ENCODE measurements at places on chromosomes 7 and 10.

DNA sequence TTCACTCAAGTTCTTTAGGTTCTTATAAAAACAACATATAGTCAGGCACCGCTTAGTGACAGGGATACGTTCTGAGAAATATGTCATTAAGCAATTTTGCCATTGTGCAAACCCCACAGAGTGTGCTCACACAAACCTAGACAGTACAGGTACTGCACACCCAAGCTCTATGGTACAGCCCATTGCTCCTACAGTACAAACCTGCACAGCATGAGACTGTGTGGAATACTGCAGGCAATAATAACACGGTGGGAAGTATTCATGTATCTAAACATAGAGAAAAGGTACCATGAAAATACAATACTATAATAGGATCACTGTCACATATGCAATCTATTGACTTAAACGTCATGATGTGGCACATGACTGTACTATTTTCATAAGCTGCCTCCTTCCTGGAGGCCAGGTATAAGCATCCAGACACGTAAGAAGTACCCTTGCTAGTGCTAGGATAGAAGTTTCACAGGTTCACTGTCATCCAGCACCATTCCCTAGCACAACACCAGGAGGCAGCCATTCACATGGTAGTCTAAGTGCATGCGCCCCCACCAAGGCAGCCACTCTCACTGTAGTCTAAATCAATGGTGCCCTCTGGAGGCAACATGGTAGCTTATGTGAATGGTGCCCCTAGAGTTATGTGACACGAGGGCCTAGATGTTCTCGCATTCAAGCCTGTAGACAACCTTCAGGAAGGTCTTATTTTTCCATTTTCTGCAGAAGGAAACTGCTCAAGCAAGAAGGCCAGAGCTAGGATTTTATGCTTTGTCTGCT lies 98.5 kb downstream of the ARHGAP22 start:
- DNase-seq = no peak

DNA sequence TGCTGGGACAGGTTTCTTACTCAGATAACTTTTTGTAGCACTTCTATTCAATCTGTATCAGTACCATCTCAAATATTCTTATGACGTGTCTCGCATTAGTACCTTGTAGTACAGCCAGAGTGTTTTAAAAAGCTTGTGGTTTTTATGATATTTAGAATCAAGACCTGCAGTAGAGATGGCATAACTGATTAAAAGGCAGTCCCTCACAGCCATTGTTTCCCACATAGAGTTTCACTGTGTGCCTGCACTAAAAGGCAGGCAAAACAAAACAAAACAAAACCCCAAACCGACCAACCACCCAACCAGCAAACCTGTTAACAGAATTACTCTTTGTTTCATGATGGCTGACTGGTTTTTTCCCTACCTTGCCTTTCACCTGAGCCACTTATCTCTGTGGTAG lies 221.3 kb upstream of the DGKB start:
- no peak for DNase-seq

- no peak for DNase-seq
Observed at GRCh38 chr7:44375236-44375699, 49.9 kb upstream of the CAMK2B start.

DNA sequence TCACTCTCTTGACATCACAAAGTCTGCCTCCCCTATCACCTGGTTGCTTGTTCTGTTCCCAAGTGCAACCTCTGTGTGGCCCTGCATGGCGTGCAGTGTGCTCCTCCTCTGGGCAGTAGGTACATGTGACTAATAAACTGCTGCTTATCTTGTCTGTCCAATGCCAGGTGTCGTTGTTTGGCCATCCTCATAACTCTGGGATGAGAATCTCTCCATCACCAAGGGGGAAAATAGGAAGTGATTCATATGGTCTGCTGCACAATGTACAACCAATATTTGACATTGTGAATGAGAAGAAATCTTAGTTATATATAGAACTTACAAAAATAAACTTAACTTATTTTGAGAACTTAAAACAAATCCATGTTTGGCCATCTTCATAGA lies 135.2 kb downstream of the INHBA start:
- DNase-seq = no peak

DNA sequence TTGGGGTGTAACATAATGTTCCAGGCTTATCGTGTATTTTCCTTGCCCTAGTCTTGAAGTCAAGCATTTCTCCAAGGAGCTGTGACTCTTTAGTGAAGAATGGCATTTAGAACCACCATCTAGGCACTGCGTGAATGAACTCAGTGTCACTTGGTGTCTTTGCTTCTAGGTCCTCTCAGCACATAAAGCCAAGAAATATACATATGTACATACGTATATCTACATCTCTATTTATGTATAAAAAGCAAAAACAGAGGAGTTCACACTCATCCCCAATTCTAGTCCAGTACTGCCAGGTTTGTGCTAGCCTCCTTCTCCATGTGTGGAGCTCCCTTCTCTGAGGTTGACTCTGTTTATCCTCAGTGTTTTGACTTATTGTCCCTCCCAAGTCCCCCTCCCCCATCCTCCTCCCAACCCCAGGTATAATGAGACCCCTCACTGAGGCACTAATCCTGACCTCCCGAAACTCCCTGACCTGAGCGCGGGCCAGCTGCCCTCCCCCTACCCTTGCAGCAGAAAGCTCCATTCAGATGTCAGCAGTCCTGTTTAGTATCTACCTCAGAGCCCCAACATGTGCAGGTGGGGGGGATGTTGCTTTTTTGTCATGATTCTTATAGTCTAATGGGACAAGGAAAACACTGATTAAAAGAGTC lies 61.5 kb downstream of the GDI2 start:
- DNase-seq = no peak

- no peak for DNase-seq
Observed at GRCh38 chr10:6228010-6228511, 25.3 kb downstream of the PFKFB3 start.

- no peak for DNase-seq
Observed at GRCh38 chr7:24835643-24836042, 78.4 kb upstream of the GSDME start.

- DNase-seq = no peak
Observed at GRCh38 chr7:38760226-38760625, 129.1 kb upstream of the AMPH start.

GRCh38 chr10:128070161-128070560 lies 56.1 kb downstream of the MKI67 start:
- no peak for DNase-seq

DNA sequence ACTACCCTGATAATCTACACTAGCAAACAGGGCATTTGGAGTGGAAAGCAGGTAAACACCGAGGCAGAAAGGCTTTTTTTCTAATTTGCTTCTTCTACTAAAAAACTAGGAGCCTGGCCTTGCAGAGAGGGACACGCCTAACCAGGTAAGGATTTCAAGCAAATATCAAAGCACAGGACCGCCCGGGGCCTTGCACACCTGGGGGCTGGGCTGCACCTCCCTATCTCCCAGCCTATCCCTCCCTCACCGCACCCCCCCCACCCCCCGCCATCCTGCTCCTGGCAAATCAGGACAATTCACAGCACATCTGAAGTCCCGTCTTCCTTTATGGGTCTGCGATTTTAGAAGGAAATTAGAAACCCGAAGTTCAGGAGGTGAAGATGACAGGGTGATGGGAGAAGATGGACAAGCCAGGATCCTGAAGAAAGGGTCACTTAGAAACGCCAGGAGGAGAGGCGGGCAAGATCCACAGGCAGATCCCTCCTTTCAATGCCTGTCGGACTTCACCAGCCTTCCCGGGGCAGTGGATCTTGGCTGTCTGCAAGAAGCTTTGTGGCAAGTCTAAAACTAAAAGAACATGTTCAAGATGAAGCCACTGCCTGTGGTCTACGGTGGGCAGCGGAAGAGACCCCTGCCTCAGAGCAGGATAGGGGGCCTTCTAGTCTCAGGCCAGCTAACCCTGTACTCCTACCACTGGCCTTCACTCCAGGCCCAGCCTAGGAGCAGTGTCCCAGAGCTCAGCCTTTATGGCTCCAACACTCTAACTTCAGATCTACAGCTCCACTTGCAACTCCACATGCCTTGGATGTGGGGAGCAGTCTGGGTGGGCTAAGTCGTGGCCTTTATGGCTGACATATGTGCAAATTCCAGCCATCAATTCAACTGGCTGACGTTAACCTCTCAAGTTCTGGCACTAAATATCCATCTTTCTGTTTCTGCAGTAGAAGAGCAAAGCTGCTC lies 43.9 kb downstream of the TNS3 start:
- no peak for DNase-seq

DNA sequence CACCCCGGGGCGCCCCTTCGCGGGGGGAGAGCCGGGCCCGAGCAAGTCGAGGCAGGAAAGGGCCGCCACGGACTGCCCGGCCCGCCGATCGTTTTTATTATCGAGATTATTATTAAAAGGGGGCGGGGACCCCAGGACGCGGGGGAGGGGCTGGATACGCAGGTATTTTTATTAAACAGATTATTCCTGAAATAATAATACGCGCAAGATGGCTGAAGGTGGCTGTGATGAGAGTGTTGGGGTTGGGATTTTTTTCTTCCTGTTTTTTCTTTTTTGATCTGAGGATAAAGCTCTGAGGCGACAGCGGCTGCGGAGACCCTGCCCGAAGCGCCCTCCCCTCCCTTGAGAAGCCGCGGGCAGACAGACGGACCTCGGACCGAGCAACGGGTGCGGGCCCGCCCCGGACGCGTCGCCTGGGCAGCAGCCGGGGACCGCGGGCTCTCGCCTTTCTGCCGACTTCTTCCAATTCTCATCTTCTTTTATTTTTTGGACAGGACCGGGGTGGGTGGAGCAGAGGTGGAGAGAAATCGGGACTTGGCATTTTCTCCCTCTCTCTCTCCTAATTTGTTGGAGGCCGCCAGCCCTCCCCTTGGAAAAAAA lies 1.4 kb upstream of the TRIM8 start:
- no peak for DNase-seq

- DNase-seq = no peak
Observed at GRCh38 chr10:127000598-127000997, 95.4 kb downstream of the DOCK1 start.

DNA sequence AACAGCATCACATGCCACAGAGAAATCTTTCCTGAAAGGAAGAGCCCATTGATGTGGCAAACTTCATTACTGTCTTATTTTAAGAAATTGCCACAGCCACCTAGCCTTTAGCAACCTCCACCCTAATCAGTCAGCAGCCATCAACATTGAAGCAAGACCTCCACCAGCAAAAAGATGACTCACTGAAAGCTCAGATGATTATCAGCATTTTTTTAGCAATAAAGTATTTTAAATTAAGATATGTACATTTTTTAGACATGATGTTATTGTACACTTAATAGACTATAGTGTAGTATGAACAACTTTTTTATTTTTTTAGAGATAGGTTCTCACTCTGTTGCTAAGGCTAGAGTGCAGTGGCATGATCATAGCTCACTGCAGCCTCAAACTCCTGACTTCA lies 14.8 kb downstream of the STEAP1B start:
- DNase-seq = no peak

DNA sequence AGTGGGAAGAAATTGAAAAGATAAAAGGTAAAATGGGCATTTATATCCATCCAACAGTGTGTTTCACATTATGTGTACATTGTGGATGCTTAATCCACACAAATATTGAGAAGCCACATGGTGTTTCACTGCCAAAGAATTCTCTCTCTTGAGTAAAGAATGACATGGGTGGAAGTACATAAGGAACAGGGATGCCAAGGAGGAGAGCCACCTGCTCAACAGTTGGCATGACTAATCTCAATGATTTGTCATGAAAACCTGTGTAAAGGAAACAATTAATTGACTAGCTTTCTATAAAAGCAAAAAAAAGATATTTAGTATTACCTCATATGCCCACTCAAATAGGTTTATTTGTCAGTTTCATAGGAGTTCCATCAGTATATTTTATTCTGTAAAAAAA lies 43.1 kb downstream of the MAGI2 start:
- no peak for DNase-seq

Data from DMS 273 treated with DMSO at 0.1 percent for 48 hours (cell line).